ENCODE measurements at places on chromosomes 4 and X.

DNA sequence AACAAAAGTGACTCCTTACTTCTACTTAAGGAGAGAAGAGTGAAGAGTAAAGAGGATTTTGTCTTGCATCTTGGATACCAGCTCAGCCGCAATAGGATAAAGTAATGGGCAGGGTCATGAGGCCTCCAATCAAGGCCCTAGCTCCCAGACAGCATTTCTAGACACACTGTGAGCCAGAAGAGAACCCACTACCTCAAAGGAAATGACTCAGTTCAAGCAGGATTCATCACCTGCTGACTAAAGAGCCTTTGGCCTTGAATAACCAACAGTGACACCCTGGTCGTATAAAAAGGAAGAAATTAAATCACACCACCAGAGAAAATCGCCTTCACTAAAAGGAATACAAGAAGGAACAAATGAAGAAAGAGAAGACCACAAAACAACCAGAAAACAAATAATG, 416.1 kb downstream of the PCDH18 start:
- DNase-seq = no peak

DNA sequence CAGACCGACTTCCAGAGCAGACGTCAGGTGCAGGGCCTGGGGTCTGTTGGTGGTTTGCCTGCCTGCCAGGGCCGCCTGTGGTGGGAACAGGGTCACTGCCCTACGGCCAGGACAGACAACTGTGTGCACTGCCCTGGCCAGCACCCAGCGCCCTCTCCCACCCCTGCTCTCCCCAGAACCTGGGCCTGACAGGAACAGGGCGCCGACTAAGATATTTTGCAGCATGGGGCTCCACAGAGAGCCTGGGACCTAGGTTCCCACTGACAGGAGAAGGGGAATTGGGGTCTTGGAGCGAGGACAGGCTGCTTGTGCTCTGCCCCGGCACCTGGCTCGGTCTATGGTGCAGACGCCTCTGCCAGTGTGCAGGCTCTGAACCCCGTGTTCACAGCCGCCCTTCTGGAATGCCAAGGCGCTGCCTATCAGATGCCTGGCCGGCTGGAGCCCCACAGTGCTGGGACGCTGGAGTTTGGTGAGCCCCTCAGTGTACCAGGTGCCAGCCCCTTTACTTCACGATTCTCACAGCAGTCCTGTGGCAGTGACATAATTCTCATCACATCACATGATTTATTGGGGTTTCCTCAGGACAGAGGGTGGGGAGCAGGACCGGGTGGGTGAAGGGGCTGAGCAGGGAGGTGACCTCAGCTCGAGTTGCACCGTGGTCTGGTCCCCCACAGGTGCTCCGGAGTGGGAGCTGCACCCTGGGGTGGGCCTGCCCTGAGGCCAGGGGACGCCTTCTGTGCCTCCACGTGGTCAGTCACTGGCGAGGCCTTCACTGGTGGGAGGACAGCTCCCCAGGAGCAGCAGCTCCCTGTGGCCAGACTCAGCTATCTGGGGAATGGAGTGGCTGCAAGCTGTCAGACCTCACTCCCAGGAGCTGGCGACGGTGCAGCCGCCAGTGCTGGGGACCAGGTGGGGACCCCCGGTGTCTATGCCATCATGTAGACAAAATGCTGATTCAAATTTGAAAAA, 113.8 kb upstream of the LRPAP1 start:
- no peak for DNase-seq

- no peak for DNase-seq
Observed at GRCh38 chr4:20358110-20358509, 106.4 kb downstream of the SLIT2 start.

GRCh38 chrX:31540313-31540712, 468.5 kb upstream of the FTHL17 start:
- DNase-seq = no peak

Data from NCI-H1105 treated with DMSO at 0.1 percent for 48 hours (cell line).